ENCODE measurements at places on chromosomes 7 and 10. TPM values are rescaled to one million over a fixed set of nuclear protein-coding genes. Genes with fewer than 3 reads are reported as not detected.

ATAD1 gene
- total RNA-seq: 57.8 TPM

PHKG1 gene
- total RNA-seq: 2.5 TPM

FAM25G gene
- not detected for total RNA-seq

C10orf53 gene
- 0.18 TPM for total RNA-seq

NME8 gene
- total RNA-seq: not detected

AKR1B15 gene
- total RNA-seq: not detected

CNNM1 gene
- total RNA-seq: 6.3 TPM

SNCG gene
- total RNA-seq: 8.9 TPM

GIMAP5 gene
- 3.8 TPM for total RNA-seq

HOXA10 gene
- not detected for total RNA-seq

SLC13A4 gene
- total RNA-seq: 2.4 TPM

GTF2IRD1 gene
- 20.7 TPM for total RNA-seq

EN2 gene
- 11.9 TPM for total RNA-seq

DYDC1 gene
- total RNA-seq: not detected

- DNase-seq: no peak
Observed at GRCh38 chr7:25770670-25771069, 381.3 kb upstream of the NFE2L3 start.

GRCh38 chr10:109919220-109919619, 4.1 kb downstream of the XPNPEP1 start:
- no peak for DNase-seq

DNA sequence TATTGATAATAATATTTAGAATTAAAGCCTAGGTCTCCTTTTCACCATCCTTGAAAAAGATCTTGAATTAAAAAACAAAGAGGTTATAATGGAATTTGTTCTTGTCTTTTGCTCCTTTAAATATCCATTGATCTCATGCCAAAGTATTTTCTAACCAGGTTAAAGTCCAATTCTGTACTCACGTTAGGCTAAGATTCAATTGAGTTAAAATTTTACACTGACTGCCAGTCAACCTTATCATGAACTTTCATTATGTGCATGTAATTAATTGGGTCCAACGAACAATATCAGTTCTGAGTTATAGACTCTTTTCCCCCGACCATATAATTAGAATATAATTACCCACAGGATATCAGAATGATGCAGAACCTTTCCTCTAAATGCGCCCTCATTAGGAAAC, 266.6 kb downstream of the DGKB start:
- no peak for DNase-seq

- peak; percentile 75 for DNase-seq
Observed at GRCh38 chr7:117072620-117073118, 119.4 kb downstream of the ST7 start.

- no peak for DNase-seq
Observed at GRCh38 chr10:118827466-118828155, 72.8 kb upstream of the CACUL1 start.

DNA sequence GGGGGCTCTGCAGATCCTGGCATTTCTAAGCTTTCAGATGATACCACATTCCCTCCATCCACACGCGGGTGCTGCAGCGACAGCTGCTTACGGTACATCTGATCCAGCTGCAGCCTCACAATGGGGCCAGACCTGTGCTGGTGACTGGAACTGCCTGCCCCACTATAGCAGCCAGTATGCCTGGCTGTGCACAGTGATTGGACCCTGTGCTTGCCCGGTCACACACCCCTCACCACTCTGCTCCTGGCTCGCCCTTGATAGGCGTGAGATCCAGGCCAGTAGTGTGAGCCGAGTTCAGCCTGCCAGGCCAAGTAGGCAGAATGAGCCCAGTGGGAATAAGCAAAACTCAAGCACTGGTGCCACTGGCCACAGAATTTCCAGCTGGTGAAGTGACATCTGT, 164.8 kb downstream of the NRBF2 start:
- no peak for DNase-seq

DNA sequence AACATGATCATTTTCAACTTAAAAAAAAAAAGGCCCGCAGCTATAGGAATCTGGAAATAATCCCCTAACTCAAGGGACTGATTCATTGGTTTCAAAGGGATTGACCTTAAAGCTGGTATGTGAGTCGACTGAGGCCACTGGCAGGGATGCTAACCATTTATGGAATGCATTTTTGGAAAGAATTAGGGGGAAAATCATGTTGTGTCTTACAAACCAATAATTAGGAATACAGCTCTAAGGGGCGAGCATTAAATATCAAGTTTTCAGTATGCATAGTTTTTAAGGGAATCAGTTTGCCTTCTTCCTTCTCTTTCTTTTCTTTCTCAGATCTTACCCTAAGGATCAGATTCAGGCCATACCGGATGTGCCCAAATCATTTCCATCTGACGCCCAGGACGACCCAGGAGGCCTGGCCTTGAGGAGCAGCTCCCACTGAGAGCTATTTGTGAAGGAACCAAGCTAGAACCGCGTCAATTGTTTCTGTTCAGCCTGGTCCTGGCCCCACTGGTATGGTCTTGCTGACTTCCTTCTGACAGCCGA, 48.7 kb downstream of the BPGM start:
- no peak for DNase-seq

- no peak for DNase-seq
Observed at GRCh38 chr7:6634021-6634420, 3.1 kb upstream of the ZNF316 start.

DNA sequence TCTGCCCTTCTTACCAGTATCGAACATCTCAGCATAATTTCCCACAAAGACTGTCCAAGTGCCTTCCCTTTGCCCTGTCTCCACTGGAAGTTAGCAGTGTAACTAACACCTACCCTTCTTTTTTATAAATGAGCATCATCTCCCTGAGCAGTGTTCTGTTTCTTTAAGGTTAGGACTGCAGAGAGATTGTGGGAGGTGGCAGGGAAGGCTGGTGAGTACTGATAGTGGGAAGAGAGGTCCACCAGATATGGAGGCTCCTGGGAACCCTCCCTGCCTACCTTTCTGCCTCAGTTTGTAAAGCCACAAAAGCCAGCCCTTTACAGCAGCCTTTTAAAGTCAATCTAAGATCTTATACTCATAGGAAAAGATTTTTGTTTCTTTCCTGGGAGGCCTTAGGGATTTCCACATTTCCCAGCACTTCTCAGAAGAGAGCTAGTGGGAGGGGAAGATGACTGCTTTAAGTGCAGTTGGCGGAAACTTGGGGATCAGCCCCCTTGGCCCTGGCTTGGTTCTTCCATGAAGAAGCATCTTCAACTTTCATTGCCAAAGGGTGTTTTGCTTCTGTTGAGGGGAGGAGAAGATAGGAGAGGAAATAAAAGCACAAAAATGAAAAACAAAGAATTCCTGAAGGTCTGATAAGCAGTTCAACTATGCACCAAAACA, 36.6 kb upstream of the CALD1 start:
- DNase-seq: no peak

DNA sequence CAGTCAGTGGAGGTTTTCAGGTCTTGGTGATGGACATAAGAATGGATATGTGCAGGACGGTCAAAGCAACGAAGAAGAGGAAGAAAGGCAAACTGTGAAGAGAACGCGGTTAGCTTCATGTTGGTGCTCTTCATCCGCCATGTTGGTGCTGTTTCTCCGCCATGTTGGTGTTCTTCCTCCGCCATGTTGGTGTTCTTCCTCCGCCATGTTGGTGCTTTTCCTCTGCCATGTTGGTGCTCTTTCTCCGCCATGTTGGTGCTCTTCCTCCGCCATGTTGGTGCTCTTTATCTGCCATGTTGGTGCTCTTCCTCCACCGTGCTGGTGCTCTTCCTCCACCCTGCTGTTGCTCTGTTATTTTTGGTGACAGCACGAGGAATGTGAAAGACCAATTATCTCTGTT, 95.4 kb downstream of the DOCK1 start:
- DNase-seq: no peak

DNA sequence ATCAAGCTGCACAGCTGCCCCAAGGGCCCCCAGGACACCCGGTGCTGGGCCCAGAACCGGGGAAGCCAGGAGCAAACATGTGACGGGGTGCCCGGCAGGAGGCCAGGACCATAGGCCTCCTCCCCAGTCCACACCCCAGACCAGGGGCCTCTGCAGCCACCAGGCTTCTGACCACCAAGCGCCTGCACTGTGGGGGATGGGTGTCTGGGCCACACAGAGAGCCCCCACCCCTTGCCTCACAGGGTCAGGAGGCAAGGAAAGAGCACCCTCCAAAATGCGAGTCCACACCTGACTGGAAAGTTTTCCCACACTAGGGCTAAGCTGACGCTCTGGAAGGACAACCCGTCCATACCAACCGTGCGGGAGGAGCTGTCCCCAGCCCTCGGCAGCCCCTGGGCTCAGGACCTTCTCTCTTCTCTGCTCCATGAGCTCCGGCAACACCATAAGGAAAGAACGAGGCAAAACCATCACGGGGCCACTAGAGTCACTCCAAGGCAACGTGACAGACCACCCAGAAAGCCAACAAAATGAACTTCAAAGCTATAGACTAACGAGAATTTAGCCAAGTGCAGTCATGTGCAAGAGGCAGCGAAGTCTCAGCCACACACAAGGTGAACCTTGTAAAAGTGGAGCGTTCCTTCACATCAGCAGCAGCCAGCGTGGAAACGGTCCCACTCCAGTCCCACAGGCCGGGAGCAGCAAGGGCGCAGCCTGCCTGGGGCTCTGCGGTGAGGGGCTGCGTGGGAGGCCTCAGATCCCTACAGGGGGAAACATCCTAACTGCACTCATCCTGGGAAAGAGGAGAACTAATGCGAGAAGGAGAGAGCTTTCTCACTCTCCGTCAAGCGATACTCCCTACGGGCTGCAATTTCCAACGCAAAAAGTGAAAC, 5.1 kb downstream of the STK32C start:
- DNase-seq: no peak

DNA sequence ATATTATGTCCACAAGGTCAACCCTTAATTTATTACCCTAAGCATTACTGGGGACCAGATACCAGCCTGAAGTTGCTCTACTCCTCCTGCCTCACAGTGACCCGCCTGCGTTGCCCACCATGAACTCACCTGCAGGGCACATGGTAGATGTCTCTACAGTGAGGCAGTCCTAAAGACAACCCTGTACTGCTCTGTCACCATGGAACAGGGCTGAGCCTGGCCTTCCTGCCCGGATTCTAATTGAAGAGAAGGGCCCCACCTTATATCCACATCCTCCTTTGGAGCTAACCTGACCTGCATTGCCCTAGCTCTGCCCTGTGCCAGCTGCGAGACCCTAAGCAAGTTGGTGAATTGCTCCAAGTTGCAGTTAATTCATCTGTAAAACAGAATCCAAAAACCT, 4.1 kb downstream of the SH3PXD2A start:
- DNase-seq: no peak

- DNase-seq: no peak
Observed at GRCh38 chr10:24674892-24675632, 48.6 kb downstream of the ARHGAP21 start.

- DNase-seq: no peak
Observed at GRCh38 chr10:122419876-122420623, 34.4 kb upstream of the ARMS2 start.

- DNase-seq: no peak
Observed at GRCh38 chr7:51472873-51473272, 156.3 kb upstream of the COBL start.

DNA sequence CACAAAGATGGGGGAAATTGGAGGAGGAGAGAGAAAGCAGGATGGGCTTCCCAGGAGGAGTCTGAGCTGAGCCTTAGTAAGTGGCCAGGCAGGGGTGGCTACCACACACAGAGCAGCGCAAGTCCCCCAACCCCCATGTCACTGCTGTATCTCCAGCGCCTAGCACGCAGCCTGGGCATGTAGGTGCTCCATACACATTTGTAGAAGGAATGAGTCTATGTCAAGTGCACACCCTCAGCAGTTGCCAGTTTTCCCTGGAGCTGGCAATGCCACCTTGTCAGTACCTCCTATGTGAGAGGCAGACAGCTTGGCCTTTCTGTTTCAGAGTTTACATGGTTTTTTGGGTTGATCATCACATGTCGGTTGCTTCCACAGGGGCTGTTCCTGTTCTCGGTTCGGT, 116.1 kb downstream of the CLEC2L start:
- no peak for DNase-seq

- DNase-seq: no peak
Observed at GRCh38 chr7:136523571-136523970, 344.9 kb upstream of the CHRM2 start.

DNA sequence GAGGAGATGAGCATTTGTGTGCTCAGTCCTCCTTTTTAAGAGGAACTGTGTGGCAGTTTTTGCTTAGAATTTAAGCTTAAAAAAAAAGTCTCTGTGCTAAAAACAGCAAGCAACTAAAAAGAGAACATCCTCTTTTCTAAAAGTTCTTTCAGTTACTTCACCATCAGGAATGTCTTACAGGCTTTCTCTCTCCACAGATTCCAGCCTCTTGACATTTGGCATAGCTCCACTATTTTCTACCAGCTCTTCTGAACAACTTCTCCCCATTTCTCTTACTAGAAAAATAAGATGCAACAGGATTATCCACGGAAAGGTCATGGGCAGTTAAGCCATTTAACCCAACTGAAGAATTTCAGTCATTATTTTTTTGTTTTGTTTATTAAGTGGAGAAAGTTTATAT, 13.2 kb downstream of the PCLO start:
- no peak for DNase-seq

GRCh38 chr7:148266795-148267194, 323.8 kb upstream of the C7orf33 start:
- DNase-seq: no peak

DNA sequence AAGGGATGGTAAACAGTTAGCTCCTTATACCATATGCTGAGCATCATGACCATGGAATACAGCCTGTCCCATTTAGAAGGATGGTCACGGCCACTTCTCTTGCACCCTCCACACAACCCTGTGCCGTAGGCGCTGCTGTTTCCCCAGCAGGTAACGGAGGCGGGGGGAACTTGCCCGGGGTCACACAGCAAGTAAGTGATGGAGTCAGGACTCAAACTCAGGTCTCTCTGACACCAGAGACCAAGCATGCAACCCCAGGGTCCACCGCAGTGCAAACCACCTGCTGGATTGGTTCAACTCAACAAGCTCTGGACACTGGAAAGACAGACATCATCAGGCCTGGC, 71.6 kb downstream of the ZRANB1 start:
- no peak for DNase-seq

DNA sequence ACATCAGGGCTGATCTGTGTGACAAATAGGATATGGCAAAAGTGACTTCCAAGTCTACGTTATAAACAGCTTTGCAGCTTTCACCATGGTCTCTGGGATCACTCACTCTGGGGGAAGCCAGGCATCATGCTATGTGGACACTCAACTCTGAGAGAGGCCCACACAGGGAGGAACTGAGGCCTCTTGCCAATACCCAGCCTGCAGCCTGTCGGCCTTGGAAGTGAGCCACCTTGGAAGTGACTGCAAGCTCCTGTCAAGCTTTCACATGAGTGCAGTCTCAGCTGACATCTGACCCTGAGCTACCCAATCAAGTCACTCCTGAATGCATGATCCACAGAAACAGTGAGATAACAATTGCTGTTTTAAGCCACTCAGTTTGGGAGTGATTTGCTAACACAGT, 56.5 kb downstream of the MMRN2 start:
- DNase-seq: peak; percentile 76

GRCh38 chr10:21534604-21535493, 817 bp downstream of the MLLT10 start:
- DNase-seq: no peak

All from cerebellum (tissue), 4 donors.